ENCODE measurements at places on chromosomes 1 and 21. TPM values are rescaled to one million over a fixed set of nuclear protein-coding genes. Genes with fewer than 3 reads are reported as not detected.

DNA sequence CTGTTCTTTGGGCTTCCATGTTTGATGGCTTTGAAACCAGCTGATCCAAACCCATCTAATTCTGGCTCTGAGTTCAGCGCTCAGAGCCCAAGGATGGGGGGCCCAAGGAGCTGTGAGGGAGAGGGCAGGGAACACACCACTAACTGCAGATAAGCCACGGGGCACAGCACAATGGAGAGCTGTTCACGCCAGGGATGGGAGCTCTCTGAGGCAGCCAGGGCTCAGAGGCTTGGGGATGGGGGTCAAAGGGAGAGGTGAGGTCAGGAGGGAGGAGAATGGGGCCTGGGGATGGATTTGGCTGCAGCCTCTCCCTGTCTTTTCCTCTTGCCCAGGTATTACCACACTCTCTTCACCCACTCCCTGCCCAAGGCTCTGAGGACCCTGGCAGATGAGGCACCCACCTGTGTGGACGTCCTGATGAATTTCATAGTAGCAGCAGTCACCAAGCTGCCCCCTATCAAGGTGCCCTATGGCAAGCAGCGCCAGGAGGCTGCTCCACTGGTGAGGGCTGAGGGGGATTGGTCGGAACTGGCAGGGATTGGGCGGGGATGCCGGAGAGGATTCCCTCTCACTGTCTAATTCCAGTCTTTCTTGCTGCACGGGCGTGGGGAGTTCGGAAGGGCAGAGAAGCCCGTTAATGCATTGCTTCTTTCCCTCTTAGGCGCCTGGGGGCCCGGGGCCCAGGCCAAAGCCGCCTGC is 11.3 kb downstream of the SLC30A2 start:
- no peaks in the 10 kb centered on the region for H3K36me3 ChIP-seq
- no peak for DNase-seq
- H3K4me1 ChIP-seq, result peaks cover 38% of the 10 kb centered on the region

GRCh38 chr1:176942346-176942745 is 222.2 kb downstream of the ASTN1 start:
- no peak overlapping the region for H3K27ac ChIP-seq
- no peaks in the 10 kb centered on the region for H3K27me3 ChIP-seq
- no peaks in the 10 kb centered on the region for H3K36me3 ChIP-seq
- no peak overlapping the region for H3K4me3 ChIP-seq
- H3K4me1 ChIP-seq, result no peaks in the 10 kb centered on the region
- DNase-seq, result no peak

GRCh38 chr21:29332461-29333362 is 34.0 kb downstream of the BACH1 start:
- peak; percentile 76 for DNase-seq
- H3K4me3 ChIP-seq, result no peak overlapping the region
- H3K27ac ChIP-seq, result no peak overlapping the region

- no peaks in the 10 kb centered on the region for H3K27me3 ChIP-seq
- no peak for DNase-seq
- H3K4me1 ChIP-seq, result peaks cover 3% of the 10 kb centered on the region
- no peak overlapping the region for H3K27ac ChIP-seq
- no peak overlapping the region for H3K4me3 ChIP-seq
These were observed 66.6 kb downstream of the UBIAD1 start for GRCh38 chr1:11339346-11340232.

The TACSTD2 gene
- 13.0 TPM for total RNA-seq

The LDLRAD1 gene
- not detected for total RNA-seq
